T-cell (primary cell): ENCODE measurements at places on chromosomes 12 and 14.
A peak's percentile ranks its signal among the peaks of the same experiment; 100 is the strongest.

DNA sequence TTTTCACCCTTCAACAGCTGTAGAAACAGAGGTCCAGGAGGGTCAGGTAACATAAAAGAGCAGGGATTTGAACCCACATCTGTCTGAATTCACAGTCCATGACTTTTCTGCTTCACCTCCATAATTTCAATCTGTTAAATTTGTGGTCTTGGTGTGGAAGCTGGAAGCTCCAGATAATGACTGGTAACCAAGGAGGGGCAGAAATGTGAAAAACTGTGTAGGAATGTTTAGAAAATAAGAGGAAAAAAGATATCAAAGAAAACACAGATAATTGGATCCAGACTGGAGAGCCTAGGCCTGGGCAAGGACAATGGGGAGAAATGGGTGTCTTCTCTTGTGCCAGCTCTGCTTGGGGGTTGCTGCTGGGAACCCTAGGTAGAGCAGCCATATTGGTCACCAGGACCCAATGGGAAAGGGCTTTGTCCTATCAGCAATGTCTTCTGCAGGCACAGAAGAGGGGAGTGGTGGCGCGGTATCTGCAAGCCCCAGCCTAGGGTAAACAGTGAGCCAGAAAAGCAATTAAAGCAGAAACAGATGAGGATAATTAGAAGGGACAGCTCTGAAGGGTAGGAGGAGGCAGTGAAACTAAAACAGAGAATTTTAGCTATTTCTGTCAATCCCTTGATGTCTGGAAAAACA lies 54.3 kb upstream of the CCDC91 start:
- DNase-seq: no peak

DNA sequence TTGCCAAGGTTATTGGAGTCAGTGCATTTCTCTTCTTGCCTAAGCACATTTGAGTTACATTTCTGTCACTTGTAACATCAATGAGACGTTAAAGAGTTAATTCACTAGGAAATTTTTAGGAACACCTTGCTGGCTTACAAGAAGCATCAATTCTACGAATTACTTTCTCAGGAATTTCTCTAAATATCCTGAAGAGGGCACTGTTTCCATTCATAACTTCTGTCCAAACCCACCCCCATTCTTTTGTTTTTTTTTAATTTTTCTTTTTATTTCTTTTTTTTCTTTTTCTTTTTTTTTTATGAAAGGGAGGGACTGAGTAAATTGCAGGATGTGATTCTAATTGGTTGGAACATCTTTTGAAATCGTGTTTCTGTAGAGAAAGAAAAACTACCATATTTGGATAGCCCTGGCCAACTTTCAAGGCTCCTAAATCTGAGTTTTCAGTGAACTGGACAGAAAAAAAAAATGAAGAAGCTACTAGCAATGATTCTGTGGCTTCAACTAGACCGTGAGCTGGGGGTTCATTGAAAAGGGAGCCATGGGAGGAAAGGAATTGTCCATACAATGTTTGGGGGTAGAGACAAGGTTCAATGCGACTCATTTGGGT lies 285.3 kb downstream of the DAD1 start:
- DNase-seq: no peak

GRCh38 chr12:98924-99352 lies 32.4 kb downstream of the IQSEC3 start:
- DNase-seq: no peak

- DNase-seq: no peak
Measured at GRCh38 chr12:67453191-67453590, 184.0 kb downstream of the CAND1 start.

- DNase-seq: no peak
Measured at GRCh38 chr12:25040593-25040992, 91.7 kb upstream of the BCAT1 start.

DNA sequence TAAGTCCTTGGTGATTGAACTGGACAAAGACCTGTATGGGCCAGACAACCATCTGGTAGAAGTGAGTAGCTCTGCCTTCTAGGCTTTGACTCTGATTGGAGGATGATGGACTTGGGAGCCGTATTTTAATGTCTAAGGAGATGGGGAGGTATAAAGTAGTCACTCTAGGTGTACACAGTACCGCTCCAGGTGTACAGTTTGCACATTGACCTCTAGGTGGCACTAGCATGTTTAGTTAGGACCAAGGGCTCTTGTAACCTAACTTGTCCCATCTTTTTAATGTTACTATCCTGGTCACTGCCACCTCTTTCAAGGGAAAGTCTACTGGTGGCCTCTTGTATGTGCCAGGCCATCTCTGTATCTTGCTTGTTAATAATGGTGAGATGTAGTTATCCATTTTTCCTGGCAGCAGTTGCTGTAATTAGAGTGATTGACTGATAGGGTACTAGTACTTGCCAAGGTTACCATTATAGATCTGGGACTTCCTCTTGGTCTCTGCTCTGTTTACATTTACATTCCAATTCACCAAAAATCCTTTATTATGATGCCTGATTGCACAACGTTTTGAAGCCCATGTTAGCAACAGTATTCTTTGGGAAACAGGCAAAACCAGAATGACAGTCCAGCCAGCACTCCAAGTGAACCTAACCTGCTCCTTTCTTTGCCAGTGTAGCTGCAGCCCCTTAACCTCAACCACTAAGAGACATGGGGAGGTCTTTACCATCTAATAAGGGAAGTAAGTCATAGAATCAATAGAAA lies 3.6 kb downstream of the SMARCD1 start:
- peak; percentile 57 for DNase-seq

DNA sequence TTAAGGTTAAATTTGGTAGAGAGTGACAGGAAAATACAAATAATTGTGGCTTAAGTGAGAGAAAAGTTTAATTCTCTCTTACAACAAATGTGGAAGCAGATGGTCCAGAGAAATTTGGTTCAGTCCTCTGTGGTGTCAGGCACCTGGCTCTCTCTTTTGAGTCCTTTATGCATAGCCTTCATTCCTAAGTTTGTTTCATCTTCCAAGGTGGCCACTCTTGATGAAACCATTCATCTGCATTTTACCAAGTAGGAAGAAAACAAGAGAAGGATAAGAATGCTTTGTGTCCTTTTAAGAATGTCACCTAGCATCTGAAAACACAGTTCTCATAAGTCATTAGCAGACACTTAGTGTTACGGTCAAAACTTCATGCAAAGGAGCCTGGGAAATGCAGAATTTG lies 442.5 kb downstream of the CCER1 start:
- no peak for DNase-seq

DNA sequence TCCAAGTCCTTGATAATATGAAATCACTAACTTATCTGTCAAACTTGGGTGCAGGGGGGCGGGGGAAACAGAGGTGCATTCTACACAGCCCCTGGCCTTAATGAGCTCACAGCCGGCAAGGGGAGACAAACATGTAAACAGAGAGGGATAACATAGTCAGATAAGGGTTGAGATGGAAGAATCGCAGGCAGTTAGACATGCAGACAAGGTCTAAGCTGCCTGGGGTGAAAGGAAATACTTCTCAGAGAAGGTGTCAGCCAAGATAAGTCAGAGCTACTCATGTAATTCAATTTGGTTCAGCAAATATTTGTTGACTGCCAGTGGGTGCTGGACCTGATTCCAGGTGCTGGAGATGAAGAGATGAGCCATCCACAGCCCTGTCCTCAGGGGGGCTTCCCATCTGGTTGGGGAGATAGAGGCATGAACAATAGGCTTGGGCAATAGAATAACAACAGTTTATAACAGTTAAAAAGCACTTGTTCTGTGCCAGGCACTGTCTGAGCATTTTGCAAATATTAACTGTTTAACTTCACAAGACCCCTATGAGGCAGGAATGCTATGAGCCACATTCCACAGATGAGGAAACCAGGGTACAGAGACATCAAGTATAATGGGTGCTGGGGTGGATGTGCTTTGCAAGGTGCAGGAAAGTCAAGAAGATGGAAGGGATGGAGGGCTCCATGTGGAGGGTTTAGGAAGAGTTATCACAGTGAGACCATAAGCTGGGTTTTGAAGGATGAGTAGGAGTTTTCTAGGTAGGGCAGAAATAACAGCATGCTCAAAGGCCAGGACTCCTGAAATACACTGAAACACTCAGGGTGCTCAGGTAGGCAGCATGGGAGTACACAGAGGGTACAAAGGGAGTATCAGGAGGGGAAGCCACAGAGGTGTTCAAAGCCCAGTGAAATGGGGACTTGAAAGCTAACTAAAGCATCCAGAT lies 79.0 kb downstream of the WSCD2 start:
- DNase-seq: no peak

GRCh38 chr14:28875934-28876571 lies 109.5 kb downstream of the FOXG1 start:
- no peak for DNase-seq

- no peak for DNase-seq
Measured at GRCh38 chr12:131046813-131047788, 93.4 kb downstream of the ADGRD1 start.

- DNase-seq: no peak
Measured at GRCh38 chr12:6567112-6567670, 900 bp downstream of the NOP2 start.

DNA sequence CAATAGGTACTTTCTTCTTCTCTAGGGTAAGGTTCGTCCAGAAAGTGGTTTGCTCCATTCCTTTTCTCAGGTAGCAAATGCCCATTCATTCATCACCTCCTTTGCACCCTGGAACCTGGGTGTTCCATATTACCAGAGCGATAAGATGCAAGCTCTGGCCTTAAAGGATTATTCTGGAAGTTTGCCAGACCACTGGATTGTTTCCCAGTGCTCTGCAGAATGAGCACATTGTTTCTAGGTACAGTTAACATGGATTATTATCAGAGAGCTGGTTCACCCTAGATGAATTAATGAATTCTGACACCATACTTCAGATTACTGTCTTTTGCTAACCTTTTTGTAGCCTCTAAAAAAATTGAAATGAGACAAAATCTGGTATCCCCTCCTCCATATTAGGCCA lies 170.9 kb upstream of the BMP4 start:
- DNase-seq: no peak

- DNase-seq: no peak
Measured at GRCh38 chr14:55746558-55746957, 166.6 kb downstream of the KTN1 start.

GRCh38 chr12:118494776-118495175 lies 118.4 kb downstream of the SUDS3 start:
- no peak for DNase-seq

- DNase-seq: peak; percentile 8
Measured at GRCh38 chr12:76144245-76144549, 59.7 kb upstream of the NAP1L1 start.

DNA sequence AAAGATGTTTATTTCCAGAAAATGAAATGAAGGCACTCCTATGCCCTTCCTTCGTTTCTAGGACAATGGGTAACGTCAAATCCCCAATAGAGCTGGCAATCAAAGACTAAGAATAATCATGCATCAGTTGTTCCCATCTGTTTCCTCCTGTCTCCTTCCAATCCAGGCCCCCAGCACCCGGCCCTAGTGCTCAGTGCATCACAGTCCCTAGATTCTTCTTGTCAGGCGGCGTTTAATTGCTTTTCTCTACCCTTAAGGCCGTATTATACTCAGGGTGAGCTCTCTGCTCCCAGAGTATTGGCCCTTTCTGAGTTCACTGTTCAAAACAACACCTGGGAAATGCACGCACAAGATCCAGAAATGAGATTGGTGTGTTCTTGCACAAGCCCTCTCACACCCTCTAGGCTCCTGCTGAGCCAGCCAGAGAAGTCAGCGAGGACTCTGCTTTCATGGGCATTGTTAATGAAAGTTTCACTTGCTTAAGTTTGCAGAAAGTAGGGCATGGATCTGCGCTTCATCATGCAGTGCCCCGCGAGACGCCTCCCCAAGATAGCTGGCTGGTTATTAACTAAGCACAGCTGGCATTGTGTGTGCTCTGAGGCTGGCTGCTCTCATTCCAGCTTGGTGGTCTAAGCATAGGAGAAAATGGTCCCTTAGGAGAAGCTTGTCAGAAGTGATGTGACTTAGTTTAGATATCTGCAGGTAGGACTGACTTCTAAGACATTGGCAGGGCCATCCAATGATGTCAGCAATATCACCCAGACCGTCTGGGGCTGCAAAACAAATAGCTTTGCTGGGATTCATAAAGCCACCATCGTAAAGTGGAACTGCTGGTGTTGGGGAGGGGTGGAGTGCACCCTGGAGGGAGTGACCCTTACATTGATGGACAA lies 28.7 kb downstream of the CRACR2A start:
- DNase-seq: no peak

DNA sequence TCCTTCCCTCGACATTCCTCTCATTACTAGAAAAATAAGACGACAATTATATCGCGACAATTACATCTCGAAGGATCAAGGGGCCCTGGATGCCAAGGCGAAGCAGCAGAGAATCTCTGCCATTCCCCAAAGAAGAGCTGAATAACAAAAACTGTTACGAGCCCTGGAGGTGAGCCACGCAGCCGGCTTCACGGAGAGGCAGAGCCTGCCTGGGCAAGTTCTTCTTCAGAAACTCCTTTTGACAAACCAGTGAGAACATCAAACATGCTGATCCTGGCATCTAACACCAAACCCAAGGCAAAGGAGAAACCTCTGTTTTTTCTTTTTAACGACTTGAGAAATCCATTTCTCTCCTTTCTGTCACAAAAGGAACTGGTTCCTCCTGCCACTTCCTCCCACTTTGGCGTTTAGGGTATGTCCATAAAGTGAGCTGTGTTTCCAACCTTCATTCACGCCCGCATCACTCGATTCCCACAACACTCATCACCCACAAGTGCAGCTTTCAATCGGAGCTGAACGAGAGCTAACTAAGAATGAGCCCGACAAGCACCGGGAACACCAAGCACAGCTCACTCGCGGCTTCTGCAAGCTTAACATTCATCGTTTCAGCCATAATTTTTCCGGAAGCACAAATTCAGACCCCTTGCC lies 21.5 kb downstream of the CCDC88C start:
- no peak for DNase-seq

DNA sequence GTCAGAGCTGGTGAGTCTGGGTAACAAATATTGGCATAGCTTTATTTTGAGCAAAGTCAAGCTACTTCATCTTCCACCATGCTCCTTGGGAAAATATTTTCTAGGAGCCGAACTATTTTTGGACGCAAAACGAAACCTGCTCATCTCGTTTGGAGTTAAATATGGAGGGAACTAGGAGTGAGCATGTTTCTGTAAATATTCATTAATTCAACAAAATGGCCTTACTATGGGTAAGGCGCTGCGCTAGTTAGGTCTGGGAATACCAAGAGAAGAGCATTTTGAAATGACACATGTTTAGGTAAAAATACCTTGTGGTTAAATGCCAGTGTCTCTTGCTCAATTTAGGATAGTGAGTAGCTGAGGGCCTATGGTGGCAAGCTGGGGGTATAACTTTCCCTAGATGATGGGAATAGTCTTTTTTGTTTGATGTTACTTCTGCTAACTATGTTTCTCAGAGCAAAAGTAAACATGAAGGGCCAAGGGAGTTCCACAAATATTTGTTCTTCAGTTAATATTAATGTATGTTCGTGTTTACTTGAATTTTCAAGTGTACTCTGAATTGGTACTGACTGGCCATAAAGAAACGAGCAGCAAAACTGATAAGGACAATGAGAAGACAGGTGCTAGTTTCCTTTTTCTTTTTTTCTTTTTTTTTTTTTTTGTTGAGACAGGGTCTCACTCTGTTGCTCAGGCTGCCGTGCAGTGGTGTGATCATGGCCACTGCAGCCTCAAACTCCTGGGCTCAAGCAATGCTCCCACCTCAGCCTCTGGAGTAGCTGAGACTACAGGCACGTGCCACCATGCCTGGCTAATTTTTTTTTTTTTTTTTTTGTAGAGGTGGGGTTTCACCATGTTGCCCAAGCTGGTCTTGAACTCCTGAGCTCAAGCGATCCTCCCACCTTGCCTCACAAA lies 77.7 kb downstream of the MAP1LC3B2 start:
- DNase-seq: no peak
